Activated CD4-positive, alpha-beta T cell treated with anti-CD3 and anti-CD28 coated beads, Interleukin-2, amount 50 U/mL, for 4 hours (primary cell): ENCODE measurements at places on chromosomes 1 and 21.

DNA sequence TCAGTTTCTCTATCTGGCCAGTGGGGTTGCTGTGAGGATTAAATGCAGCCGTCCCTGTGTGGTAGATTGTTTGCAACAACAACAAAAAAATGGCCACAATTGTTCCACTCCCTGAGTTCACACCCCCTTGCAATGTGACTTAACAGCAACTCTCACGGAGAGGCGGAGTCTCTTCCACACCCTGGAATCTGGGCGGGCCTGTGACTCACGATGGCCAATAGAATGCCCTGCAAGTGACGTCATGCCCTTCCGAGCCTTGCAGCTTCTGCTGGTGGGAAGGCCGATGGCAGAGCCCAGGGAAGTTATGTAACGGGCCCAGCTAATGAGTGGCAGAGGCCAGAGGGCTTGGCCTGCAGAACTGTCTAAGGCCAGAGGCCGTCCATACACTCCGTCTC lies 87.9 kb downstream of the RIPK4 start:
- DNase-seq = no peak

- DNase-seq = no peak
Observed at GRCh38 chr1:52674497-52675384, 23.4 kb downstream of the COA7 start.

DNA sequence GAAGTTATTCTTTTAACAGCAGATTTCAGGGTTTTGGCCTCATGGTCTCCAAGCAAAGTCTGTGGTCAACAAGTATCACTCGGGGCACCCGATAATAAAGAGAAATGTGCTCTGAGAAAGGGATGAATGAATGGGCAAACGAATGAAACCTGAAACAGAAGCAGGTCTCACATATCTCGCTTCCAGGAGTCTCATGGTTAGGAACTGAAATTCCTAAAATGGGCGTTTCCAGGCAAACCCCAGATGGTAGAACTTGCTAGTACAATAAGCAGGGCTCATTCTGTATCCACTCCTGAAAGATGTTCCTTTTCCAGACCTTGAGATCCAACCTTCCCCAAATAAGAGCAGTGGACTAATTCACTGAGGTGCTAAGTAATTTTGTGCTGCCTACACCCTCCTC lies 87.2 kb downstream of the LAMC2 start:
- no peak for DNase-seq

DNA sequence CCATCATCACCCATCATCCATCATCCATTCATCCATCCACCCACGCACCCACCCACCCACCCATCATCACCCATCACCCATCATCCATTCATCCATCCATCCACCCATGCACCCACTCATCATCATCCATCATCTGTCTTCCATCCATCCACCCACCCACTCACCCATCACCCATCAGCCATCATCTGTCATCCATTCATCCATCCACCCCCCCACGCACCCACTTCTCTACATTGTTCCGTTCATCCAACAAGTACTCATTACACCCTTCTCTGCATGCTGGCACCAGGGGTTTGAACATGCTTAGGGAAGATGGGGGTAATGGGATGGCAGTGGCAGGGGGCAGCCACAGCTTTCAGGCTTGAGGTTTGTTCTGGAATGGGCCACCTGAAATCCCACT lies 82.1 kb downstream of the ADARB1 start:
- no peak for DNase-seq

GRCh38 chr1:215612391-215612790 lies 45.3 kb downstream of the KCTD3 start:
- DNase-seq = no peak

- no peak for DNase-seq
Observed at GRCh38 chr1:58190267-58190988, 356.1 kb downstream of the OMA1 start.

- DNase-seq = no peak
Observed at GRCh38 chr1:217021956-217022355, 298.7 kb upstream of the ESRRG start.

DNA sequence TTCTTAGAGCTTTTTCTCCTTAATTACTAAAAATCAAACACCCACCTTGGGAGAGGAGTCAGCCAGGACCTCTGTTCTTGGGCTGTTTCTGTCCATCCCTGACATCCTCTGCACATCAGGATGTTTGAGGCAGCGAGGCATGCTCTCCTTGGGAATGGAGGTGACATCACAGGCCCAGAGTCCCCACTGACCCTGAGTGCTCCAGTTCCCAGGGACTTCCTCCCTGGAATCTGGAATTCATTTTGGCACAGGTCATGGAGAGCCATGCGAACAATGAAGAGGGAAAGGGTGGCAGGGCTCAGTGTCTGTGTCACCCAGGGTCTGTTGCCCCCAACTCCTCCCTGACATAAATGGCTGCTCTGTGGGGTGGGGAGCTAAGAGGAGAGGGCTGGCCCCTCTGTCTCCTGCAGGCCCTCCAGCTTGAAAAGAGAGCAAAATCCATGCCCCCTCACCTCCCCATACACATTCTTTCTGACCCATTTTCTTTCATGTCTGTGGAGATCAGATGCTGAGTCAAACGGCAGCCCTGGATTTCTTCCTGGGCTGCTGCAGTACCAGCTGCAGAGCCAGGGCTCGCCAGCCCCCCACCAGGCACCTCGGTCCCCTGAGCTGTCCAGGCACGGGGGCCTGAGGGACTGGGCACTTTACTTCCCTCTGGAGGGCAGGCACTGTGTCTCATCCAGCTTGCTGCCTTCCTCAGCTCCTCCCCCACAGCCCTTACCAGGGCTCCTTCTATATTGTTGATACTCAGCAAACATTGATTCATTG lies 102.0 kb downstream of the NMNAT2 start:
- no peak for DNase-seq

DNA sequence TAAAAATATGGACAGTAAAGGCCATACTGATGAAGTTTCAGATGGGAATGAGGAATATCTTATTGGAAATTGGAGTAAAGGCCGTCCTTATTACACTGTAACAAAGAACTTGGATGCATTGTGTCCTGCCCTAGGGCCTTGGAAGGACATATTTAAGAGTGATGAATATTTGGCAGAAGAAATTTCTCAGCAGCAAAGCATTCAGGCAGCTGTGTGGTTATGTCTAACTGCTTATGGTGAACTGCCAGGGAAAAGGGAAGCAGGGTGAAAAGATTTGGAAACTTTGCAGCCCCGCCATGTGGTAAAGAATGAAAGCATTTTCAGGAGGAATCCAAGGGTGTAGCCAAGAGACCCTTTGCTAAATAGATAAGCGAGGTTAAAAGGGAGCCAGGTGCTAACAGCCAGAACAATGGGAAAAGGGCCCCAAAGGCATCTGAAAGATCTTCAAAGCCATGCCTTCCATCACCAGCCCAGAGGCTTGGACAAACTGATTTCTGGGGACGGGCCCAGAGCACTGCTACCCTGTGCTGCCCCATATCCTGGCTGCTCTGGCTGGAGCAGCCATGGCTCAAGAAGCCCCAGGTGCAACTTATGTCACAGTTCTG lies 200.0 kb downstream of the PTPRU start:
- no peak for DNase-seq

DNA sequence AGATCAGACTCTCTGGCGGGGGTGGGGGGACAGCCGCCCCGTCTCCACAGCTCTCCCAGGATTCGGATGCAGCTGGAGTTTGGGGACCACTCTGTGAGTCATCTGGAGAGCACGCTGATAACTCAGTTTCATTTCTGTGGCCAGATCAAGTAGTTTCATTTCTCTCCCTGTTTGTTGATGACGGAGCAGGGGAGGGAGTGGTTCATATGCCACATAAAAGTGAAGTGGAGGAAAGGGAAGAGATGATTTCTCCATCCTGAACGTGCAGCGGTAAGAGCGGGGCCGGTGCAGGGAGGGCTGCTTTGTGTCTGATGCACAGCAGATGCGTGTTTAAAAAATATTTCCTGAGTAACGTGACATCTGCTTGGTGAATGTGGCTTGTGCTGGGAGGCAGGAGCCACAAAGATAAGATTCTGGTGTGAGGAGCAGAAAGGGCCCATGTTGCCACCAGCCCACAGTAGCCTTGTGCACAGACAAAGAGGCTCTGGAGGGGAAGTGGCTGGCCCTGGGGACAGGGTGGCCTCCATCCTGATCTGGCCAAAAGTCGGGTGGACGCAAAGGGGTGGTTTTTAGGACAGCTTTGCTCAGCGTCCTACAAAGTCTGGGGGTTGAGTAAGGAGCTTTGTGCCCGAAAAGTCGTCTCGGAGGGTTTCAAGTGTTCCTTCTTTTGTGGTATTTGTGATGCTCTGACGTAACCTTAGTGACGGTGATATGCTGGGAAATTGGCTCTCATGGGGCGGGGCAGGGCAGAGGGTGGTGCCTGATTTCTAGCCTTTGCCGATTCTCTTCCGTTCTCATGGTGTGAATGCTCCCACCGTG lies at the start of gene MX2:
MX2 (plus strand) TSS at position 242 of the 819 bp plus-strand sequence. CDS start 14,880 bp downstream, outside the sequence.
- DNase-seq = peak; percentile 78

DNA sequence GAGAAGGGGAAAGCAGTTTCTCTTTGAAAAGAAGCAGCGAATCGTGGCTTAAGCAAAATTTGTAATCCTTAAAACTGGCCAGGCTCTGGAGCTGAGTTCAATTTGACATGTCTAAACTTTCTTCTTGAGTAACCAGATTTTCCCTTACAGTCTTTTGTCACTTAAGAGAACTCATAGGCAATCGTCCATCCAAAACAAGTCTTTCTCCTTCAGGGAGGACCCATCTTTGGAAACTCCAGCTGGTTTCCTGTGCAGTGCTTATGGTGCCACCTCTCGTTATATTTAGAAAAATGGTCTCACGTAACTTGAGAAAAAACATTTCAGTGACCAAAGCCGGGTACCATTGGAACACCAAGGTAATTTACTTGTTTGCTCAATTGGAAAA lies 1.8 kb upstream of the PTTG1IP start:
- DNase-seq = no peak

GRCh38 chr1:60078182-60078581 lies 4.6 kb upstream of the C1orf87 start:
- no peak for DNase-seq

GRCh38 chr1:216723274-216723780 lies at the start of gene ESRRG:
Gene ESRRG, minus strand, starts transcription at chr1:216723429. Its CDS starts 130 bp downstream, at chr1:216723299.
- DNase-seq = no peak

GRCh38 chr1:220711056-220711809 lies 21.1 kb downstream of the C1orf115 start:
- DNase-seq = no peak

- no peak for DNase-seq
Observed at GRCh38 chr1:119101563-119101962, 38.9 kb downstream of the WARS2 start.

DNA sequence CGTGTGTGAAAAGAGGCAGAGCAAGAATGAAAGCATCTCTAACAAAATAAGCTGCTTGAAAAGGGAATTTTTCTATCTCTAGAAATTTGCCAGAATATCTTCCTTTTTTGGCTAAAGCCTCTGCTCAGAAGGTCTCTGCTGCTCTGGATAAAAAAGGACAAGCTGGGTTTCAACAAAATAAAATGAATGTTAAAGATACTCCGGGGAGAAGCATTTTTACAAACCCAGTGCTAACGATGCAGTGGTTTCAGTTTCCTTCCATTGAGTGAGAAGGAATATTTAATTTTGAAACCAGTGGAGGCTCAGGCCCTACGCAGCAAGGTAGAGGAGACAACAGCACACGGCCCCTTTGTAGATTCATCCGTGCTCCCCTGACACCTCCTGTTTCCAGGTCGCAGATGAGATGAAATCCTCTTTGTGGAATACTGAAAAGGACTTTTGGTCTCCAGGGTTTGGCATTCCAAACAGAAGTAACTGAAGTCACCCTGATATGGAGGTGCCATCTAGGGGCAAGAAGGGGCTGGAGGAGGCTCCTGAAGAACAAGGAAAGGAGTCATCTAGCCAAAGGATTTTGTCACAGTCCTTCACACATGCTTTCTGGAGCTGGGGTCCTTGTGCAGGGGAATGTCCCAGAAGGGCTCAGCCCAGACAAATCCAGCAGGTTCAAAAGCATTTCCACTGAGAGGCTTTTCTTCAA lies 65.7 kb upstream of the SYT6 start:
- DNase-seq = no peak

DNA sequence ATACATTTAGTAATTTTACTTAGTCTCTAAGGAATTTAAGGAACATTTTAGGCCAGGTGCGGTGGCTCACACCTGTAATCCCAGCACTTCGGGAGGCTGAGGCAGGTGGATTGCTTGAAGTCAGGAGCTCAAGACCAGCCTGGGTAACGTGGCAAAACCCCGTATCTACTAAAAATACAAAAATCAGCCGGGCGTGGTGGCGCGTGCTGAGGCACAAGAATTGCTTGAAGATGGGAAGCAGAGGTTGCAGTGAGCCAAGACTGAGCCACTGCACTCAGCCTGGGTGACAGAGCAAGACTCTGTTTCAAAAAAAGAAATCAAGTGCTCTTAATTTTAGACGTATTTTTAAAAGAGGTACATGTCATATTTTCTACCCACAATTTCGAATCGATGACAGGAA lies 3.3 kb downstream of the NDC1 start:
- DNase-seq = no peak

- DNase-seq = no peak
Observed at GRCh38 chr1:109712321-109712864, 342 bp downstream of the GSTM5 start.

DNA sequence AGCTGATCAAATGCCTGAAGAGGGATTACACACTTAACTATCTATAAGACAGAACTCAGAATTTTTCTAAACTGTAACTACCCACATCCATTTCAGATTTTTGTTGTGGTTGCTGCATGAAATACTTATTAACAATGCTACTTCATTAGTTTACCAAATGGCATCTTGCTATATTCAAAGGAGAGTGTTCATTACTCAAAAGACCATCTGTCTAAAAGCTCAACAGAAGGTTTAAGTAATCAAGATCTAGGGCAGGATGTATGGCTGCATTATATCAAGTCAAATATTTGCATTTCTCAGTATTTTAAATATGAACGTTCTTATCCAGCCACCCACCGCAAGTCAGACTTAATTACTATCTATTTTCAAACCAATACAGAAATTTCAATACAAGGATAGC lies 79.9 kb downstream of the SIPA1L2 start:
- no peak for DNase-seq

DNA sequence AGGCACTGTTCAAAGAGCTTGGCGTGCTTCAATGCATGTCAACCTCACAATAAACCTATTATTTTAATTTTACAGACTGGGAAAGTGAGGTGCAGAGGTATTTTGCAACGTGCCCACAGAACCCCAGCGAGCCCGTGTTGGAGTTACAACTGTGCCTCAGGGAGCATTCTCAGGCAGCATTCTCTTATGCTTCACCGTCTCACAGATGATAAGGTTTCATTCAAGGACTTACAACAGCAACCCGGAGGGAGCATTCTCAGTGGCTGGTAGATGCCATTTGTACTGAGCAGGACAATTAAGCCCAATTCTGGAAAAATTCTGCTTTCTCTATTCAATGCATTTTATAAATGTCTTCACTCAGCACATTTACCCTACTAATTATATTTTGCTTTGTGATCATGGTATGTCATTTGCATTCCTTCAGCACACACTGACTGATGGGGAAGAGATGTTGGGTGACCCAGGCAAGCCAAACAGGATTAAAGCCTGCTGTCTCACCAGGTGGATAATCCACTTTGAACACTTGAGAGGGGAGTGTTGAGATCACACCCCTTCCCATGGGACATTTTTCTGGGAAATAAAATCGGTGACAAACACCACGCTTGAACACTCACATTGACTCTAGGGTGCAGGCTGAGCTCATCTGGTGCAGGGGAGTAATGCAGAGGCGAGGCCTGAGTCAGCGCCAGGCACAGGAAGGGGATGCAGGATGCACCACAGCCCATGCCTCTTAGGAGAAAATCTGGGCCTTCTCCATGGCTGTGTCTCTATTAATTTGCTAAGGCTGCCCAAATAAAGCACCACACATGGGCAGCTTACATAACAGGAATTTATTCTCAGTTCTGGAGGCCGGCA lies 113.9 kb downstream of the CLIC6 start:
- no peak for DNase-seq

GRCh38 chr1:155463865-155464650 lies 98.5 kb downstream of the ASH1L start:
- DNase-seq = no peak
